Globus pallidus (tissue), 1 donor: ENCODE measurements at places on chromosomes 16 and 17.
A peak's percentile ranks its signal among the peaks of the same experiment; 100 is the strongest.

DNA sequence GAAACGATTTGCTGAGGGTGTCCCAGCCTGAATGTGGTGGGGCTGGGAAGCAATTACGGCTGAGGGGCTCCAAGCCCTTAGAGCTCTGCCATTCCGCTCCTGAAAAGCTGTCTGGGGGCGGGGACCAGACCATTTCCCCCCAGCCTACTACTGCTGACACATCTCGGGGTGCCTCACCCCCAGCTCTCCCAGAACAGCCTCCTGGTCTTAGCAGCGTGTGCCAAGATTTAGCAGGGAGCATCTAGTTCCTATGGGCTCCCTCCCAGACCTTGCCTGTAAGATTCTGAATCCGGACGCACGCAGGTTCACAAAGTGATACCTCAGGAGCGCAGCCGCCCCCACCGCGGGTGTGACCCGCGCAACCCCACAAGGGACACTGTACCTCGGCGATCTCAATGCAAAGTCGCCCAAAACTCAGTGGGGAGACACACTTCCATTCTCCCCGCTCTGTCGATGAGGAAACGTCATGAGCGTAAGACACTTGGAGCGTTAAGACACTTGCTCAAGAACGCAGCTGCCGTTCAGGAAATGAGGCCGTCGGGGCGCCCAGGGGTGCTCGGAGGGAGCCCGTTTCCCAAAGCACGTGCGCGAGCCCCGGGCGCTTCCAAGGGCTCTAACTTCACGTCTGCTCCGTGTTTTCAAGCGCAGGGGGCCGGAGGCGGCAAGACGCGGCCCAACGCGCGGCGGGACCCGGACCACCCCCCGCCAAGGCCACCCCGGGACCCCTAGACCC, 629 bp downstream of the GEMIN4 start:
- no peak for DNase-seq

GRCh38 chr17:60916043-60916442, 238.4 kb downstream of the BCAS3 start:
- DNase-seq: no peak

- no peak for DNase-seq
These were observed 14.9 kb downstream of the IGFBP4 start for GRCh38 chr17:40457964-40458791.

- DNase-seq: no peak
These were observed 191.6 kb downstream of the CCDC182 start for GRCh38 chr17:57553526-57553925.

DNA sequence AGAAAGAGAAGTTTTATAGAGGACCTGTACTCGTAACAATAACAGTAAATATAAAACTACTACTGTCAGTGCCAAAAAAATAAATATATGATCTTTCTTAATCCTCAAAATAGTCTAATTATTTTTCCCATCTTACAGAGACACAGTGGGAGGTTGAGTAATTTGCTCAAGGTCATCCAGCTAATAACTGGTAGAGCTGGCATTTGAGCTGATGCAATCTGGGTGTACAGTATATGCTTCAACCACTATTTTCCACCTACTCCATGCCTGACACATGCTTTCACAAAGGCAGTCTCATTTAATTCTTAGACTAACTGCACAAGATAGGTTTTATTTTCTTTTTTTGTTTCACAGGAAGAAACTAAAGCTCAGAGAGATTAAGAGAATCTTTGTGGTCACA, 33.6 kb downstream of the PIGL start:
- DNase-seq: no peak

- no peak for DNase-seq
These were observed 16.3 kb downstream of the PIPOX start for GRCh38 chr17:29059281-29059680.

DNA sequence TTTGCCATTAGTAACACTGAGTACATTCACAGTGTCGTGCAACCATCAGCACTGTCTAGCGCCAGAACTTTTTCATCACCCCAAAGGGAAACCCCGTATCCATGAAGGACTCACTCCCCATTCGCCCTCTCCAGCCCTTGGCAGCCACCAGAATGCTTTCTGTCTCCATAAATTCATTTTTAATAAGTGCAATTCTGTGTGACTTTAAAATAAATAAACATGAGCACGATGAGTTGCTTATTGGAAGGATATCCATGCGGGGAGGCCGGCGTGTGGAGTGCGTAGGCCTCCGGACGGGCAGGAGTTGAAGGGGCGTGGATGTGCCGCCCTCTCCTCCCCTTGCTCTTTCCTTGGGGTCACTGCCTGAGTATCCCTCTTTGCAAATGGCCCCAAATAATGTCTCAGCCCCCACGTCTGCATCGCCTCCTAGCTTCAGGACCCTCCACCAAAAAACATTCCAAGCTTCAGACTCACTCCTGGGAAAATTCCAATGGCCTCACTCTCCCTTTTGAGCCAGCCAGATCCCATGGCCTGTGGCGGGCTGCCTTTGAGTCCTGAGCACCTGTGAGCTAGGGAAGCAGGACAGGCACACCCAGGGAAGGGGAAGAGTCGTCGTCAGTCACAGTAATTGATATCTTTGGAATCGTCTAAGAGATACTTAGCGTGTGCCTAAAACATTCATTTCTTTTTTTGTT, 306.3 kb downstream of the SEC14L1 start:
- no peak for DNase-seq

- peak; percentile 47 for DNase-seq
These were observed 959 bp downstream of the SSH2 start for GRCh38 chr17:29929006-29929532.

GRCh38 chr16:84314814-84315213, 20.1 kb downstream of the WFDC1 start:
- no peak for DNase-seq

GRCh38 chr16:48972236-48972635, 309.4 kb downstream of the CBLN1 start:
- no peak for DNase-seq

DNA sequence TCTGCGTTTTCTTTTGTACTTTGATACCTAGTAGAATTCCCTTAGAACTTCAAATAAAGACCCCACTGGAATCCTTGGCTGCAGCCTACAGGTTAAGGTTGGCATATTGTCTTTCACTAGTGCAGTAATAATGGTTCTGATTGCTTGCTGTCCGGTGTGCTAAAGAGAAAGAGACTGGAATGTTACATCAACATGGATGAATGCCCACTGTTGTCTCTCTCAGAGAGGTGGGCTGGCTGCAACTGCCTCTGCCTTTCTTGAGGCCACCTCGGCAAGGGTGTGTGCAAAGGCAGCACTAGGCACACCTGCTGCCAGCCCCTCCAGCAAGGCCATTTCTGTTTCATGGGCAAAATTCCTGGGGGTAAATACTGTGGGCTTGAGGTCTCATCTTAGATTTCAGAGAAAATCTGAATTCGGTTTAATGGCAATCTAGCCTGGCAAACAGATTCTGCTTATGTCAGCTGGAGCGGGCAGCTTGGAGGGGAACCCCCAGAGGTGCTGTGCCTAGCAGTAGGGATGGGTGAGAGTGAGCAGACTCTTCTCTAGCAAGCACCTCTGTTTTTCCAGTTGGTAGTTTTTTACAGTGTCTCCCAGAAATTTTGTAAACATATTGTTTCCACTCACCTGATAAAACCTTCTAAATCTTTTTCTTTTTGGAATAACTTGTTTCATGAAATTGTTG, 54.0 kb downstream of the MRTFB start:
- no peak for DNase-seq

DNA sequence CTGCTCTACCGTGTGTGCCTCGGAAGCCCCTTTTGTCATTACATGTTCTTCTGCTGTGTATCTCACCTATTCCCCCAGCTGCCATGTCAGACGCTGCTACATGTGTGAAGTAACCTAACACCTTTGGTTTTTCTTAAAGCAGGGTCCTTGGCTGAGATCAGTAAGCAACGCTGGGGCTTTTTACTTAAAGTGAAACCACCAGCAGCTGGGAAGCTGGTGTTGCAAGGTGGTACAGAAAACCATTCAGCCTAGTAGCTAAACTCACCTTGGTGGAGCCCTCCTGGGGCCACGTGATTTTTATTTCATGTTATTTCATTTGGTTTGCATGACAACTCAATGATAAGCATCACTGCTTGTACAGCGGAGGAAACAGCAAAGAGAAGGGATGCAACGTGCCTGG, 62.6 kb downstream of the PLCG2 start:
- DNase-seq: no peak

DNA sequence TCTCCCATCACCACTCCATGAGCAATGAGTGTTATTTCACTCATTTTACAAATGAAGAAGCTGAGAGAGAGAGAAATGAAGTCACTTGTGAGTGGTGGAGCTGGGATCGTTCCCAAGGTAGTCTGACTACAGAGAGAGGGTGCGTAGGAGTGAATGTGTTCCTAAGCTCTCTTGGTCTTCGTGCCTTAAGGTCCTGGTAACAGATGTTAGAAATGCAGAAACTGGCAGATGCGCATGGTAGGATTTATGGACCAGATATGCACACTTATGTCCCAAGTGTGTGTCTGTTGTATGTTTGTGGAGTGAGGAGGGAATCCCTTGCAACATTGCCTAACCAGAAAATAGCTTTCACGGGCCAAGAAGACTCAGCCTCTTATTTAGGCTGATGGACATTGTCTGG, 93.2 kb upstream of the ZNF469 start:
- no peak for DNase-seq

DNA sequence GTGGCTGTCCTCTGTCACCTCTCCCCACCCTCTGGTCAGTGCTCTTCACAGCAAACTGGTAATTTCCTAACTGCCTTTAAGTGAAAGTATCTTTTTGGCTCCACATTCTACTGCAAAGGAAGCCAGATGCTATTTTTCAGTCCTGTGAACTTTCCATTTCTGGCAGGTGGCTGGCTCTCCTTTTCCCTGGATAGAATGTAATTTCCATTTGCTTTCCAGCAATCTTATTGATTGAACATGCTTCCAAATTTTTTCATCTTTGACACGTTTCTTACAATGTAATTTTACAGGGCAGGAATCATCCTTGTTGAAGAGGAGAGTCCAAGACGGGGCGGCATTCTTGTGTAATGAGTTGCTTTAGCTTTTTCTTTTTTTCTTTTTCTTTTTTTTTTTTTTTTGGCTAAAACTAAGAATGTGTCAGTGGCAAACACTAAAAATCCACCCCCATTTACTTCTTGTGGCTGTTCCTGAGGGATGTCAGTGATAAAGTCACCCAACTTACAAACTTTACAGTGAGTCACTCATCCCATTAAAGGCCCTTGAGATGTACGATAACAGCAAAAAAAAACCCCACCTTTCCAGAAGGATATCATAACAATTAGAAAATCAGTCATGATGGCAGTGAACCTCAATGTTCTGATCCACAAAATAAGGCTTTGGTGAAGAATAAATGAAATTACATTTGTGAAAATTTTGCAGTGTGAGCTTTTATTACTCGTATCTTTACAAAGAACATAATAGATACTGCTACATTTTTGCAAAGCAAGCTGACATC, 29.4 kb upstream of the PRKCA start:
- DNase-seq: no peak

DNA sequence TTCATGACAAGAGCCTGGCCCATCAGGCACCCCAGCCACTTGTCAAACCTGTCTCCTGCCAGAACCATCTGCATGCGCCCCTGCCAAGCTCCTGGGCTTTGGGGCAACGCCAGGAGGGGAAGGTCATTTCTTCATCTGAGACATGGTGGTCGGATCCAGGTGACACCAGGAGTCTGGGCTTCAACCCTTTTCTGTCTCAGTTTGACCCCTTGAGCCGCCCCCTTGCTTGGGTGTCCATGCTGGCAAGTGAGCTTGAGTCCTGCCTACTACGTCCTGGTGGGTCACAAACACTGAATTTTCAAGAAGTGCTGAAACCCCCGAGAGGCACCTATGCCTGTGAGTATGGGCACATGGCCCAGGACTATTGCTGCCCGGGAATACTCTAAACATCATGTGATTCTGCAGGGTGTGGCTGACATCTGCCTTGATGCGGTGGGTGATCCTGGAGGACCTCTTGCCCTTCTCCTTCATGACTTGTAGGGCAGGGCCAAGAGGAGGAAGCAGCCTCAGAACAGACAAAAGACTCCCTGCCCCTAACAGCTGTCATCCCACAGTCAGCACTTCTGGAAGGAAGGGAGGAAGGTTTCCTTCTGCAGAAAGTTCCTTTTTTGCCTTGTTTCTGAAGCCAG, 43.4 kb downstream of the TNFRSF13B start:
- DNase-seq: no peak

GRCh38 chr17:57585341-57586195, 159.5 kb downstream of the CCDC182 start:
- no peak for DNase-seq

GRCh38 chr17:83201206-83202001, 122.0 kb downstream of the METRNL start:
- DNase-seq: no peak

GRCh38 chr17:18182978-18183333, 672 bp upstream of the ALKBH5 start:
- no peak for DNase-seq

DNA sequence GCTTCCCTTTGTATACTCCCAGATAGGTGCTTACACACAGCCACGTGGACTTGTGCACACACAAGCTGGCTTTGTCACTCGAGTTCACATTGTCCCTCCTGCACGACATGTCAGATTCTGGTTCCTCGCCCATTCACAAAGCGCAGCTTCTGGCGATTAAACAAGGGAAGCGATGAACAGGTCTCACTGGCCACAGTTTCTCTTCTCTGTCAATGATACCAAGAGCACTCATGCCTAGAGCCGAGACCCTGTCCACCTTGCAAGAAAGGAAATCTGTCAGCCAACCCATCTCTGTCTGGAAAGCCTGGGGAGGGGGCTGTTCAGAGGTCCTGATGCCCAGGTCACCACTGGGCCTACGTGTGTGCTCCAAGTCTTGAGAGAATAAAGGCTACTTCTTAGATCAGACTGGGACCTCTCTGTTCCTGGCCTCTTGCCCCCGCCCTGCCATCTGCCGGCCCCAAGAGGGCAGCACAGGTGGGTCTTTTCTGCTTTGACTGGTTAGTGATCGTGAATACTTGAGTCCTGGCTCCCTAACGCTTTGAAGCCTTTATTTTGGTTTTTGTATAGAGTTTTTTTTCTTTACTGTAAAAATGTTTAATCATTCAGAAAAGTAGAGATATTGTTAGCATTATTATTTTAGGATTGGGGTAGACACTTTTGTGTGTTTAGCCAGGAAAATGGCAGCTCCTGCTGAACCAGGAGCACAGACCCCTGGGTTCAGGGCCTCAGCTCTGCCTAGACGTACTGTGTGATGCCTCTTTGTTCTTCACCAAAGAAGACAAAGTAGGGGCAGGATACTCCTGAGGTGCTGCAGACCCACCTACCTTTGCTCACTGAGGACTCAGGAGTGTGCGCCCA, 104.7 kb downstream of the MRM1 start:
- DNase-seq: no peak

- DNase-seq: no peak
These were observed 21.0 kb downstream of the C16orf90 start for GRCh38 chr16:3474136-3474779.

GRCh38 chr16:15658149-15658548, 8.1 kb downstream of the NDE1 start:
- no peak for DNase-seq
